Fibroblast of skin of right biceps (primary cell): ENCODE measurements at places on chromosomes 7 and 10.
A peak's percentile ranks its signal among the peaks of the same experiment; 100 is the strongest.

GRCh38 chr7:33639552-33640197 is 265.7 kb upstream of the BMPER start:
- peak; percentile 66 for DNase-seq

- DNase-seq, result peak; percentile 21
These were observed 41.2 kb downstream of the PDZD8 start for GRCh38 chr10:117334066-117334465.

- peak; percentile 87 for DNase-seq
These were observed 35.4 kb downstream of the BAG3 start for GRCh38 chr10:119686465-119687191.

DNA sequence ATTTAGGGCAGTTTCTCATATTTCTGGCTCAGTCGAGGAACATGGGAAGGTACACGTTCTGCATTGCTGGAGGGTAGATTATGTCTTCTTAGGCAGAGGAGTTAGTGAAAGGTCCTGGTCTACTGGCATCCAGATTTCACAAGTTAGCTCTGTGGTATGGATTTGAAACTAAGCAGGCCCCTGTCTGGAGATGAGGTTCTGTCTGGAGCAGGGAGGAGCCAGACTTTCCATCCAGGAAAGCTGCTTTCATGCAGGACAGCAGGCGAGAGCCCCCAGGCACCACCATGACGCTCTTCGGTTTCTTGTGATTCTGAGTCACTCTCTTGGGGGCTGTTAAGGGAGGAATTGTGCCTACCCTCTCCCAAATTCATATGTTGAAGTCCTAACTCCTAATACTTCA is 184.3 kb downstream of the KIAA1217 start:
- peak; percentile 29 for DNase-seq

DNA sequence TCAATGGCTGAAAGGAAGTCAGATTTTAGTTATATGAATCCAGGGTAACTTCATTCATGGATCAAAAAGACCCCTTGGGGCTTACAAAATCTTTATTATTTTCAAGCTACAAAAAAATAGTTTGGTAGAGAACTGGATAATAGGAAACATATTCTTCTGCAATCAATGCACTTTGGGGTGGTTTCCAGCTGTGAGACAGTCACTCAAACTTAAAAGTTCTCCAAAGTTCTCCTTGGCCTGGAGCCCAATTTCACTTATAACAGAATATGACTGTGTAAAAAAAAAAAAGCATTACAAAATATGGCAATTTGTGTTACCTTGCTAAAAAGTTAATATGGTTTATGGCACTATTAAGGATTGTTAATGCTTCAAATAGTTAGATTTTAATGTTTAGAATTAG is 255.5 kb downstream of the AGMO start:
- no peak for DNase-seq
